HS-5 (cell line): ENCODE measurements at places on chromosomes 16 and 17.

GRCh38 chr16:57315416-57315815, 30.9 kb upstream of the PLLP start:
- no peak for DNase-seq

DNA sequence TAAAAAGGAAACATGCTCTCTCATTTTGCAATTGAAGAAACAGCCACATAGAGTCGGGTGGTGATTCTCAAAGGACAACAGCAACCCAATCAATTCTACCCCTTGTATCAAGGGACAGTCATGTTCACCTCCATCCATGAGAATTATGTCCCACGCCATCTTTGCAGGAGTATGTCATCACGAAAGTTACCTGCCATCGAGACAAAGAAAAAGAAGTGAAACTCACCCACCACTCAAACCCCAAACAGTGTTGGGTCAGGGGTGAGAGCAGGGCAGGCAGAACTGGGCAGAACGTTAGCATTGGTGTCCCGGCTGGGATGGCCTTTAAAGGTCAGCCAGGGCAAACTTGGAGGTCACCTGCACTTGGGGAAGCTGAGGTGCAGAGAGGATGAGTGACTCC, 24.2 kb upstream of the HNF1B start:
- DNase-seq: no peak

DNA sequence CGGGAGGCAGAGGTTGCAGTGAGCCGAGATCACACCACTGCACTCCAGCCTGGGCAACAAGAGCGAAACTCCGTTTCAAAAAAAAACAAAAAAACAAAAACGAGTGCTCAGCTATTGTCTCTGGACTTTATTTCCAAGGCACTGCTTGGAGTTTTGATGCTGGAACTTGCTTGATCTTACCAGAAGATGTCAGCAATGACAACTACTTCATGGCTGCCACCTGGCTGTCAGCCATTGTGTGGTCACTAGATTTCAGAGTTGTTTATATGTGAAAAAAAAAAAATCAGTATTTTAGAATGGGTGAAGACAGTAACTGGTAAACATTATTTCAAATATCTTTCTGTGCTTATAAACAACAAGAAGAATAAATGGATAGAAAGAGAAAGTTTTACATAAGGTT, 26.3 kb upstream of the OR4D1 start:
- DNase-seq: no peak

- no peak for DNase-seq
Measured at GRCh38 chr17:48330421-48330820, 99.6 kb downstream of the SKAP1 start.

DNA sequence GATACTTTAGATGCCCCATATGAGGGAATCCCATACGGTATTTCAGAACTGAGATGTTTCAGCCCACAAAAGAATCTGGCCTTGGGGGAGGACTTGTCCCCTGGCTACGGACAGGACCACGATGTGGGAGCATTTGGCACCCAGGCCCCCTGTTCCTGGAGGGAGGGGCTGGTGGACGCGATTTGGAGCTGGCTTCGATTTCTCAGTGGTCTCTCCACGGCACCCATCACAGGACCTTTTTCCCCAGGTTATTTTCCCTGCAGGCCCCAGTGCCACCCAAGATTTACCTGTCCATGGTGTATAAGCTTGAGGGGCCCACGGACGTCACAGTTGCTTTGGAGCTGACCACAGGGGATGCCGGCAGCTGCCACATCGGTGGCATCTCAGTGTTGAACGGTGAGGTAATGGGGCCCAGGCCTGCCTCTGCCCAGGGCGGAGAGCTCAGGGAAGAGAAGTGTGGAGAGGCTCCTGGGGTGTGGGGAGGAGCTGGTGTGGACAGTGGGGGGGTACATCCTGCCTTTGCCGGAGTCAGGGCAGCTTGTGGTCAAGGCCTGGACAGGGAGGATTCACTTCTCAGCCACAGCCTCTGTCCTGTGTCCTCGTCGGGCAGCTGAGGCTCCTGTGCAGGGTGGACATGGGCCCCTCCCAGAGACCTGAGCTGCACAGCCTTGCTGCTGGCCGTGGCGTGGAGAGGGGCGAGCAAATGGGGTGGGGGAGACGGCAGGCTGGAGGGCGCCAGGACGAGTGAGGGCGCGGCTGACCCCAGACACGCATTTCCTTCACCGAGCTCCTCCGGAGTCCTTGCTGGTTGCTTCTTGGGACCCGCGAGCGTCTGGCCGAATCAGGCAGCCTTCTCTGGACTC, 9.9 kb downstream of the ENGASE start:
- DNase-seq: no peak

DNA sequence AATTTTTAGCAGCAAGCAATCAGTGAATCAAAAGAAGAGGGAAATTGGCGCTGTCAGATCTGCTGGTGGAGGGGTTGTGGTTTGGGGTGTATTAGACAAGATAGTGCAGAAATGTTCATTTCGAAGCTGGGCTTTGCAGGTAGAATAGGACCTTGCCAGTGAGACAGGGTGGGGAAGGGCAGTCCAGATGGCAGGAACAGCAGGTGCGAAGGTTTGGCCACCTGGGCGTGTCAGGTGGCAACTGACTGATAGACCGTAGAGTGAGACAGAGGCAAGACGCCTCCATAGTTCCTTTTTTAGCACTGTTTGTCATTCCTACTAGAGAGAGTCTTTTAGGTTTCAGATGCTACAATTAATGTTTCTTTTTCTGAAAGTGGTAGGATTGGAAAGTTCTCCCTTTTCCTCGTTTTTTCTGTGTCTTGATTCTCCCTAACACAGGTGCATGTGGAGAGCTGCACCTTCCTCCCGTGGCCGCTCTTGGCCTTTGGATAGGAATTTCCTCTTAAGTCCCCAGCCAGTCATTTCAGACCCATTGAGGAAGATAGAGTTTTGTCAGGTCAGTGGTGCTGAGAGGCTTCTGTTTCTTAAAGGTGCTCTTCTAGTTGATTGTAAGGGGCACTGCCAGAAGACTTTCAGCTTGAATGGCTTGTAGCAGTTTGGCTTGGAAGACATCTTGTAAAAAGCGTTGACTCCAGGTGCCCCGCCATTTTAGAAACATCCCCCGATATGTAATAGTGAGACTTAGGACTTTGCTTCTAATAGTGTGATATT, 315.6 kb downstream of the SNX29 start:
- DNase-seq: no peak

GRCh38 chr16:20336955-20337354, 9.6 kb upstream of the GP2 start:
- DNase-seq: no peak

DNA sequence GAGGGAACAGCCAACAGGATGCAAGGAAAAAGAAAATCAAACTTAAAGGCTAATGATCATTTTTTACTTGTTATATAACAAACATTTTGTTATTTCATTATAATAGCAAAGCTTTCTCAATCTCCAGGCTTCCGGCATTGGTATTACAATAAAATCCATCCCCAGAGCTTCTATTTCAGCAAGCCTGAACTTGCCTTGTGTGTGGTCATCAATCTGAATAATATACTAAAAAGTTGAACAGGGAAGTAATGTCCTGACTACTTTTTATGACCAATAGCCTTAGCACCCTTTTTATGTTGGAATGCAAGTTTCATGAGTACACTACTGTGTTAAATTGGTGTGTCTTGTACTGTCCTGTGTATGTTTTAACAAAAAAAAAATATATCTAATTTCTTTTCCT, 27.1 kb upstream of the VWA3A start:
- no peak for DNase-seq

- DNase-seq: no peak
Measured at GRCh38 chr16:15037745-15038144, 18.1 kb downstream of the NTAN1 start.

GRCh38 chr16:89572073-89572484, 3.5 kb upstream of the CPNE7 start:
- DNase-seq: no peak

DNA sequence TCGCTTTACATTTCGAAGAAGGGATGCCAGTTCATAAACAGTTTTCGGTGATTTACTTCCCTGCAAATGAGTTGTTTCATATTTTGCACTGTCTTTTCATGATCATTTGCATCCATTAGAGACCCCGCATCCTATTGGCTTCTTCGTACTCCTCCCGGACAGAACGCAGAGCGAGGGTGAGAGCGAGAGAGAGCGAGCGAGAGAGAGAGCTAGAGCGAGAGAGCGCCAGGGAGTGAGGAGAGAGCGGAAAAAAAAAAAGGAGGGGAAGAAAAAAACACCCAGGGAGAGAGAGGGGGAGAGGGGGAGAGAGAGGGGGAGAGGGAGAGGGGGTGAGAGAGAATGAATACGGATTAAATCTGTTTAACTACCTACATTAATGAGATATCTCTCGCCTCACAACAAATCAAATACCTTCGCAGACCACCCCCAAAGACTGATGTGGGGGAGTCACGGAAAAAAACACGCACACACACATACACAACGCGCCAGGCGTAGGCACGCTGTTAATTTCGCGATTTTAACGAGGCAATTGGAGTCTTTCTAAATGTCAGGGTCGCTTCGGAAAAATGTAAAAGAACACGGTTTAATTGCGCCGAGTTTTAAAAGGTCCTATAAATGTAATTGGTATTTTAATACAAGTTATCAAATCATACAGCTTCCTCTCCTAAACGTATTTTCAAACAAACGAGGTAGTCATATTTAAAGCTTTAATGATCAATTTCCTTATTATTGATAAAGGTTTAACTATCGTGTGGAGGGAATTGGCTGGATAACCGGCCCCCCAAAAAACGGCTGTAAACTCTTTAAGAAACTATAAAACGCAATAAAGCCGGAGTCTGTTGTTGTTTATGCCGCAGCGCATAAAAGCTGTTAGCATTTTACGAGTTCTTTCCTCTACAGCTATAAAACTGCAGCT, at the start of gene HOXB8:
Gene HOXB8 (minus strand): TSS at position 246 of the 916 bp plus-strand sequence. CDS start 588 bp downstream, outside the sequence.
- no peak for DNase-seq

- no peak for DNase-seq
Measured at GRCh38 chr17:81403671-81404534, 8.6 kb downstream of the BAHCC1 start.
